H1 (cell line): ENCODE measurements at places on chromosomes 7 and 10.

GRCh38 chr10:132305654-132306342, 2.0 kb downstream of the STK32C start:
- no peak for DNase-seq

DNA sequence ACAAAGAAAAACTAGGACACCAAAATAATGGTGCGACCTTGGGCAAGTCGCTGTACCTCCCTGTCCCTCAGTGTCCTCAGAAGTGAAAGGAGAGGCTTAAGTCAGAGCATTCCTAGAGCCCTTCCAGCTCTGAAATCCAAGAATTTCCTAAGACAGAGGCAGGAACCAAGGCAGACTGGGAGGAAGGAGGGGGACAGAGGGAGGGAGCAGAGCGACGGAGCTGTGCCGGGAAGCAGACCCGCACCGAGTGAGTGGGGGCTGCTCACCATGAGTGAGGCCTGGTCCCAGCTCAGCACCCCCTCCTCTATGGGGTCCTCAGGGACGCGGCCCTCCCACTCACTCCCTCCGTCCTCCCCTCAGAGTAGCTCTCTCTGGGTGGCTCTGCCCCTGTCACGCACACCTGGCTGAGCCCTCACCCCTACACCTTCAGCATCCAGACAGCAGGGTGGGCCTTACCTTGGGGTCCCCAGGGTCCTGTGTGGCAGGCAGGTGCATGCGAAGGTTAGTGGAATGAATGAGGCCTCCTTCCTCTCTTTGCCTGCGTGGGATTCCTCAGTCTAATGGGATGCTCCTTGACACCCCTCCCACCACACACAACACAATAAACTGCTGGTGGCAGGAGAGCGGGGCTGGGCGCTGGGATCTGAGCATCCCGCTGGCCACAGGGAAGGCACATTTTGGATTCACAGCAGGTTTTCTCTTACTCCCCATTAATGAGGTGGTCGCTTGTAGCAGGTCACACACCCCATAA, 4.6 kb upstream of the SMARCD3 start:
- peak; percentile 64 for DNase-seq

DNA sequence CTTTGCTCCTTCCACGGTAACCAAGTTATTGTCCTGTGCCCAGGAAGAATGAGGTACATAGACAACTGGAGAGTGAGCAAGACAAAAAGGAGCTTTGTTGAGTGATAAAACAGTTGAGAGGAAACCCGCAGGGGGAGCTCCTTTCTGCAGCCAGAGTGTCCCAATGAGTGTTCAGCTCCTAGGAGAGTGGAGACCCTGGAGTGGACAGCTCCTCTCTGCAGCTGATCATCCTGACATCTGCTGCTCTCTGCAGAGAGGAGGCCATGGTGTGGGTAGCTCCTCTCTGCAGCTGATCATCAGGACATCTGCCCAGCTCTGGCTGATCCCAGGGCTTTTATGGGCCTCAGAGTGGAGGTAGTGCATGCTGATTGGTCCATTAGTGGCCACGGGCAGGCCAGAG, 53.4 kb upstream of the PCDH15 start:
- no peak for DNase-seq

DNA sequence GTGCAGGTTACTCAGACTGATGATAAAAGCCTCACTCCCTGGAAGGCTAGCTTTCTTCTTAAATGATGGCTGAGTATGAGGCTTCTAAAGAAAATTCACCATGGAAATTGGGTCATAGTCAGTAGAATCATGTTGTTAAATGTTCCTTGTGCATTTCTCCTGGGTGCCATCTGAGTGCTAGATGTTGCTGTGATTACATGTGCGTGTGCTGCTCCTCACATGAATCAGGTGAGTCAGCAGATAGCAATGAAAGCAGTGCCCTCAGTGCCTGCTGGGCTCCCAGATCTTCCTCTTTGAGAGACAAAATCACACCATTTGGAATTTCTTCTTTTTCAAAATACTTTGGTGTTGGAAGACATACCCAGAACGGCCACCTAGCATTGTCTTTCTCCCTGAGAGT, 331.7 kb downstream of the XPNPEP1 start:
- DNase-seq: no peak

- no peak for DNase-seq
Measured at GRCh38 chr10:42929993-42930392, 146.9 kb upstream of the RET start.

DNA sequence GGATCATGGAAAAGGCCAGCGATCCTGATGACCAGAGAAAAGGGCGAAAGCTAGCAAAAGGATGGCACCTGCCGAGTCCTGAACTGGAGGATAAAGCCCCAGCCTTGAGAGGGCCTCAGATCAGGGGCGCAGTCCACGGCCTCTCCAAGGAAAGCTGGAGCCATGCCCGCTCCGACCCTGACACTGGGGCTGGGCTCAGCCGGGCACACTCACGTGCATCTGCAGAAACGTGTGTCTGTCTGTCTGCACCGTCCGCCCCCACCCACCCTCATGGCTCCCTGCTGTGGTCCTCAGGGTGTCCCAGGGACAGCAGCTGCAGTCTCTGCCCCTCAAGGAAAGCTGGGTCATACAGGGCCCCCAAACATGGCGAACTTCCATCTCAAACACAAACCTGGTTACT, 200.5 kb downstream of the TCERG1L start:
- no peak for DNase-seq

GRCh38 chr7:34385384-34385783, 272.6 kb upstream of the NPSR1 start:
- DNase-seq: no peak

DNA sequence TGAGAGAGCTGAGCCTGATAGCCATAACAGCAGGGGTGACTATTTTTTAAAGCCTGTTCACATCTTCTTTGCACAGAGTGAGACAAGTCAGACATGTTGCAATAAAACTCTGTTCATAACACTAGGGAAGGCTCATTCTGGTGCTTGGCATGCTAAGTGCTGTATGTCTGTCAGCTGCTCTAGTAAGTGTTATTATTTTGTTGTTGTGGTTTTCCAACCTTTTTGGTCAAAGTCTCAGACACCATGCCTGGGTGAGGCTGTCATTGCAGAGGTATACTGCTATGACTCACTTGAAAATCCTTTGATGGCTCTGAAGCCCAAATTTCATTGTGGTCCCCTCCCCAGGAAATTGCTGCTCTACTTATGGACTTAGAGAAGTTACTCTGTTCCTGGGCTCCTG, 129.7 kb downstream of the ADRA2A start:
- no peak for DNase-seq

- no peak for DNase-seq
Measured at GRCh38 chr7:55366461-55367070, 1.4 kb downstream of the LANCL2 start.

DNA sequence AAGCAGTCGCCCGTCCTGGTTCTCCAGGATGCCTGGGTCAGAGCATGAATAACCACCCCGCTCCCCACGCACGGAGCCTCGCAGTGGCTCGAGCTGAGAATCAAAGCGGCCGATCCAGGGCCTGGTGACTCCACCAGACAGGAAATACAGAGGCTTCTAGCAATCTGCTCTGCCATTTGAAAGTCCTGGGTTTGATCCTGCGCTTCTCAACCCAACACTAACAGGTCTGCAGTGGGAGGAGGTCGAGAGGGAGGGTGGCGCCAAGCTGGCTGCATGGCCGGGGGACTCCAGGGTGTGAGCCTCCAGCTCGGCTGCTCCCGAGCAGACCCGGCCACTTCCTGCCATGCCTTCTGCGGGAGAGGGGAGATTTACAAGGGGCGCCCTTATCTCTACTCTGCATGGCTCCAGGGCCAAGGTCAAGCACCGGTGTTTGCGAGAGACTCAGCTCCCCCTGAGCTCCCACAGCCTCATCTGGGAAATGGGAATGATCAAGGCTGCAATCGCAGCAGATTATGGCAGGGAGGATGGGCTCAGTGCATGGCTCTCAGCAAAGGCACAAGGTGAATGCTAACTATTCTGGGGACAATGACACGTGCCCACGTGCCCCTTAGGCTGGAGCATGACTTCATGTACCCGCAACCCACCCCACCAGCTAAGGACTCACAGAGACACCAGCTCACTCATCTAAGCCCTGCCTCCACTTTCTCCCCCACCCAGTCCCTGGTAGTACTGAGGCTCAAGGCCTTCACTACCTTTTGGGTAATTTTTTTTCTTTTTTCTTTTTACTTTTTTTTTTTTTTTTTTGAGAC, 73.9 kb upstream of the TNRC18 start:
- no peak for DNase-seq

- no peak for DNase-seq
Measured at GRCh38 chr7:26343837-26344236, 52.2 kb downstream of the SNX10 start.
